ENCODE measurements at places on chromosomes 12 and 14.

DNA sequence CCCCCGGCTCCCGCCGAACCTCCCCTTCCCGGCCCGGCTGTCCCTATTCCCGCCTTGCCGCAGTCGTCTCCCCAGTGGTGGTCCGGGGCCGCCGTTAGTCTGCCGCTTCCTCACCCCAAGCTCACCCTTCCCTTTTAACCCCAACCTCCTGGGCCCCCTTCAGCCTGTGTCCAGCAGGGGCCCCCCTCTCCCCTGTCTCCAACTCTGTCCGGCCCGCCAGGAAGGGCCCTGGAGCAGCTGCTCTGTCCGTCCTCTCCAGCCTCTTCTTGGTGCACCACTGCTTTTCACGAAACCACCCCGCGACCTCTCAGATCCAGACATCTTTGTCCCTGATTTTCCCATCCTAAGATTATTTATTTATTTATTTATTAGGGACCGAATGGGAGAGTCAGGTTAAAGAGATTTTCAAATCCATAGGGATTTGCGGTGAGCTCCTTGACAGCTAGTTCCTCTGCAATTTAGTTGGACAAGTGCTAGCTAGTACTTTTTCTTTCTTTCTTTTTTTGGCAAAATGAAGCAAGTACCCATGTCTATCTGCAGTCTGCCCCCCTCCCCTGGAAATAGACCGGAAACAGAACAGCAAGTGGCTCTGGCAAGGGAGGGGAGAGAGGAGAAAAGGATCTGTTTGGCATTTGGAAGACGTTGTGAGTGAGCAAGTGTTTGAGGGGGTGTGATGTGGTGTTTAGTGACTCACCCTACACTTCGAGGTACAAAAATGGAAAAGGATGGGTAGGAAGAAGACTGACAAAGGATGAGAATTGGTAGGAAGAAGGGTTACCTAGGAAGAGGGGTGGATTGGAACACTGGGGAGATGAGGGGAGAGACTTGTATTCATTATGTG, 632 bp downstream of the UBR7 start:
- DNase-seq: no peak

DNA sequence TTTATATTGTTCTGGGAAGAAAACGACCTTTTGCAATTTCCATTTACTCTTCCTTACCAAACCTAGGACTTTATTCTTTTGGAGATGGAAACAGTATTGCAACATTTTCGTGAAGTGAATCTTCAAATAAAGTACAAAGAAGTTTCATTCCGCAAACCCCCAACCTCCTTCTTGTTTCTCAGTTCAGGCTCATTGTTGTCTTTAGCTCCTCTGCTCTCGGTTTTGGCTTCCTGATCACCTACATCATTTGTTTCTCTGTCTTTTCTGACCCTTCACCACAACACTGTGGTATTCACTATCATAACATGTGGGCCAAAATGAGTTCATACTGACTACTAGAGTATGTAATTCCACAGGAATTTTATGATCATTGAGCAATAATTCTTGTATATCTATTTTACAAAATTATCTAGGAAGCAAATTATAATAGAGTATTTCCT, 266.8 kb downstream of the ADAMTS20 start:
- DNase-seq: peak; percentile 82

DNA sequence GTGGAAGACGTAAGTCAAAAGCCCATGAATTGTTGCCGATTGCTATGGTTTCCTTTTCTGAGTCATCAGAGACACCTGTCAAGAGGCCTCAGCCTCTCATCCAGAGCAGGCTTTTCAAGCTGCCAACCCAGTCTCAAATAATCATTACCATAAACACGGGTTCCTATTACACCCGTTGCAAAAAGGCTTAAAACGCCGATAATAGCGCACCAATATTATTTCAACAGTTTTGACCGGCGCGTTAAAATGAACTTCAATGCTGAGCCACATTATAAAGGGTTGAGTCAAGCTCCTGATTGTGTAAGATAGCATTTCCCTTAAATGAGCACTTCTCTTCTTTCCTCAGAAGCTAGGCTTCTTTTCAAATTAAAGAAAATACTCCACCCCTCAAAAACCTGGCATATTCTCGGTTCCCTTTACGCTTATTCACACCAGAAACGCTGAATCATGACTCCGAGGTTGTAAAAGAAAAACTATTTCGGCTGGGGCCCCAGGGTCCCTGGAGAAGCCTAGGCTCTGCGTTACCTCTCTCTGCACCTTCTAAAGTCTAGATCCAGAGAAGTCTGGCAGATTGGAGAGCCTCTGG, 1.4 kb downstream of the TMTC1 start:
- DNase-seq: peak; percentile 65

DNA sequence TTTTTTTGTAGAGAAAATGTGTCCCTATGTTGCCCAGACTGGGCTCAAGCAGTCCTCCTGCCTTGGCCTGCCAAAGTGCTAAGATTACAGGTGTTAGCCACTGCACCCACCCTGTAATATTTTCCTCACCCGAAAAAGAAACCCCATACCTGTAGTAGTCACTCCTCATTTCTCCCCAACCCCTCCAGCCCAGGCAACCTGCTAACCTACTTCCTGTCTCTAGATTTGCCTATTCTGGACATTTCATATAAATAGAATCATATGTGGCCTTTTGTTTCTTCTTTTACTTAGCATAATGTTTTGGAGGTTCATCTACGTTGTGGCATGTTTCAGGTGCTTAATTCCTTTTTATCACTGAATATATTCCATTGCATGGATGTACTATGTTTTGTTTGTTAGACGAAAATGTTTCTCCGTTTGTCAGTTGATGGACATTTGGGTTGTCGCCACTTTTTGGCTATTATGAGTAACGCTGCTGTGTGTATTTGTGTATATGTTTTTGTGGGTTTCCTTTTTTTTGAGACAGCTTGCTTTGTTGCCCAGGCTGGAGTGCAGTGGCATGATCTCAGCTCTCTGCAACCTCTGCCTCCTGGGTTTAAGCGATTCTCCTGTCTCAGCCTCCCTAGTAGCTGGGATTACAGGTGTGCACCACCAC, 6.2 kb downstream of the ANKRD13A start:
- no peak for DNase-seq

DNA sequence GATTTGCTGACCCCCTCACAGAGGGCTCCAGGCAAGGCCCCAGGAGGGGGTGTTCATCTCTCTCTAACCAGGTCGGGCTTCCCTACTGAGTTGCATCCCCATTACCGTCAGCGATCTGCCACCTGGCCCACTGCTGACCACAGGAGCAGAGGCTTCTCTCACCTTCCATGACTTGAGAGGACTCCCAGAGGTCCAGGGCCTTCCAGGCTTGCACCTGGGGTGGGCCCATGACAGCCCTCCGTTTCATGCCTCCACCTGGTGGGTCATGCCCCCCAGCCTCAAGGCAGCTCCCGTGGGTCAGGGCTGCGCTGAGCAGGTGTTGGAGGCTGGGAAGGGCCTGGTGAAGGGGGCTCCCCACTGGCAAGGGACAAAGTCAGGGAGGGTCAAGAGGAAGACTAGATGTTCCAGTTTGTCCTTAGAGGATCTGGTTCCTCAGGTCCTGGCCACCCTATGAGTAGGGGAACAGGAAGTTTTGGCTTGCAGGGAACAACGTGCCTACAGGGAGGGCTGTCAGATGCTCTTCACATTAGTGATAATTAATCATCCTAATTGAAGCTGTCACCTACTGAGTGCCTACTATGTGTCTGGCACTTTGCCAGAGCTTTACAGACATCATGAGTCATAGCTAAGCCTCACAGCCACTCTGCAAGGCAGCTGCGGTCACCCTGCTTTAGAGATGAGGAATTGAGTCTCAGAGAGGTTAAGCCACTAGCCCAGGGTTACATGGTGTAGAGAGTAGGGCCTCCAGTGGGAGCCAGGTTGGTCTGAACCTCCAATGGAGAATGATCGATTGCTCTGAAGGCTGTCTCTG, 13.8 kb downstream of the NFKBIA start:
- no peak for DNase-seq

GRCh38 chr12:71164568-71165197, 6.9 kb upstream of the TSPAN8 start:
- no peak for DNase-seq

DNA sequence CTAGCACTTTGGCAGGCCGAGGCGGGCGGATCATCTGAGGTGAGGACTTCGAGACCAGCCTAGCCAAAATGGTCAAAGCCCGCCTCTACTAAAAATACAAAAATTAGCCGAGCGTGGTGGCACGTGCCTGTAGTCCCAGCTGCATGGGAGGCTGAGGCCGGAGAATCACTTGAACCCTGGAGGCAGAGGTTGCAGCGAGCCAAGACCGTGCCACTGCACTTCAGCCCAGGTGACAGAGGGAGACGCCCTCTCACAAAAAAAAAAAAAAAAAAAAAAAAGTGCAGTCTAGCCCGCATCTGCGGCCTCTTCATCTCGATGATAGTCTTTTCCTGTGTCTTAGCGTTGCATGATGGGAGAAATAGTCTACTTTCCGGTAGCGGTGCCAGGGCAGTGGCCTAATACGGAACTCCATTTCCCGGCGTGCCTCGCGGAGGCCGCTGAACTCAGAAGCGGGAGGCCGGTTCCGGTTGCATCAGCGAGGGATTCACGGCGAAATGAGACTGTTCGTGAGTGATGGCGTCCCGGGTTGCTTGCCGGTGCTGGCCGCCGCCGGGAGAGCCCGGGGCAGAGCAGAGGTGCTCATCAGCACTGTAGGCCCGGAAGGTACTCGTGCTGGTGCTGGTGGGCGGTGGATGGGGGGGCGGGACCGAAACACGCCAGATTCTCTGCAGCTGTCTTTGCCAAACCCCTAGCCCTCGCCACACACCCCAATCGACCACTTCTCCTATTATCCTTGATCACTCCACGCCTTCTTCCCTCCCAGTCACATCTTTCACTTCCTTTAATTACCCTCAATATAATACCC, at the start of gene MARS1:
MARS1 (plus strand) TSS at position 472 of the 805 bp plus-strand sequence; CDS start at position 495, 23 bp downstream.
- peak; percentile 90 for DNase-seq

DNA sequence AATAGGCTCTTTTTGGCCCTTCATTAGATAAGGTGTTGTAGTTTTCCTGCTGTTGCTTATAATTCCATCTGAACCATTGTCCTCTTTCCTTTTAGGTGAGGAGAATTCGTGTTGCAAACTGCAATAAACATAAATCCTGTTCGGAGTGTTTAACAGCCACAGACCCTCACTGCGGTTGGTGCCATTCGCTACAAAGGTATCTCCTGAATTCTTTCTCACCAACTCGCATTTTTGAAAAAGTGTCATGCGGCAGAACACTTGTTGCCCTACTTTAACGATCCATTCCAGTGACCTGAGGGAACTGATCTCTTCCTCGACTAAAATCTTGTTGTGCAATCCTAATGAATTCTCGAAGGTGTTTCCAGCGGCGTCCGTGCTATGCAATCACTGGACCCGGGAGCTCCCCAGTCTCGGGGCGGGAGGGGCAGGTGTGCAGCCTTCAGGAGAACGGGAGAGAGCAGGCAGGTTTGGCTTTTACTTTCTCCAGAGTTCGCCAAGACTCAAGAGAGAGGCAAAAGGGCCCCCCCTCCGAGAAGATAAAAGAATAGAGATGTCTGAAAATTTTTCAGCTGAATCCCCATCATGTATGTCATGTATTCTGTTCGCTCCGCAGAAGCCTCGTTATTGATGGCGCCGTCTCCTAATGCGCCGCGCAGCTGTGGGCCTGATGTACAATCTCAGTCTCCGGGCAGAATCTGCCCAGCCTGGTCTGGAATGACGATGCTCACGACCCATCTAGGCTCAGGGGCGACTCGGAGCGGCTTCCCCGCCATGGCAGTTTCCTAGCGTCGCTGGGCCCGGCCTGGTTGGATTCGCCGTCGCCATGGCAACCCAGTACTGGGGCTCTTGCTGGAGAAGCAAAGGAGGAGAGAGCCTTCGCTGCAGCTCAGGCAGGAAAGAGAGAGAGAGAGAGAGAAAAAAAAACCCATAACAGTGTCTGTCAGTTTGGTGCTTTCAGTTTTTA, 38.2 kb downstream of the PLXNC1 start:
- DNase-seq: no peak

- no peak for DNase-seq
These were observed 7.9 kb downstream of the EMP1 start for GRCh38 chr12:13204428-13204827.

DNA sequence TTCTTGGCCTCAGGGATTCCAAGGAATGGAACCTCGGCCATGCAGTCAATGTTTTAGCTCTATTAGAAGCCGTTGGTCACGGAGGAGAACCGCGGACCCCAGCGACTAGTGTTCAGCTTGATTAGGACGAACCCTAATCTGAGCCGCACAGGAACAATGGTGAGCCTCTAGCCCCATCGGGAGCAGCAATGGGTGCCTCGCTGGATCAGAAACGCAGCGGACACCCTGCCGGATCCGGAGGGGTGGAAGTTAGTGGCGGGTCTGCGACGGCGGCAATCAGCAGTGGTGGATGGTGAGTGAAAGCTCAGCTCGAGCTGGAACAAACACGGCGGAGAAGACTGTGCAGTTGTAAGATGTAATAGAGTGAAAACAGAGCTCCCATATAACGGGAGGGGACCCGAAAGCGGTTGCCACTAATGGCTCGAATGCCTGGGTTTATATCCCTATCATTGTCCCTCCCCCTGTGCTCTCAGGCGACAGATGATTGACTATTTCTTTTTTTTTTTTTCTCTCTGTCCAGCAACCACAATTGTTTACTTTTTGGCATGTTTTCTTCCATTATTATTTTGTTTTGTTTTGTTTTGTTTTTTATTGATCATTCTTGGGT, 127.7 kb downstream of the ZNF664 start:
- no peak for DNase-seq

DNA sequence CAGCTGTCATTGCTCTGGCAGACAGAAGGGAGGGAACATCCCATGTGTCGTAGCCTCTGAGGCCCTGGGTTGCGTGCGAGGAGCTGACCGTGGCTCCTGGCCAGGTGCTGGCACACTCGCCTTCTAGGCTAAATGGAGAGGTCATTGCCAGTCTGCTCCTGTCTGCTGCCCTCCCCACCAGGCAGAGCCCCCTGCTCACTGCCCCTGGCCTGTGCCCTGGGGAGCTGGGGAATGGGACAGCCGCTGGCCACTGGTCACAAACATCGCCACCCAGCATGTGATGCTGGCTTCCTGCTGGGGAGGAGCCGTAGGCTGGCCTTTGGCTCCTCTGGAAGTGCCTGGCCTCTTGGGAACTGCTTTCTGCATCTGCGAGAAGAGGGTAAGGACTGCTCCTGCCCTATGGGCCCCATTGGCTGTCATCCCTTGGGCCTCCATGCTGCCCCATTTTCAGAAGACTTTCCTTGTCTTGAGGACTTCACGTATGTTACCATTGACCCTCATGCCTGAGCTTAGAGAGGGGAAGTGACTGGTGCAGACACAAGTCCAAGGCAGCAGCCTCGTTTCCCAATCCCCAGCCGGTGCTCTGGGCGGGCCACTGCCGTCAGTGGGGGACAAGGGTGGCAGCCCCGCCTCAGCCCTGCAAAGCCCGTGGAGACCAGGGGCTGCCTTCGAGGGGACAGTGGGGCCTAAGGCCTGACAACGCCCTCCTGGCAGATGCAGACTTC, 2.0 kb upstream of the TNFAIP2 start:
- DNase-seq: no peak

DNA sequence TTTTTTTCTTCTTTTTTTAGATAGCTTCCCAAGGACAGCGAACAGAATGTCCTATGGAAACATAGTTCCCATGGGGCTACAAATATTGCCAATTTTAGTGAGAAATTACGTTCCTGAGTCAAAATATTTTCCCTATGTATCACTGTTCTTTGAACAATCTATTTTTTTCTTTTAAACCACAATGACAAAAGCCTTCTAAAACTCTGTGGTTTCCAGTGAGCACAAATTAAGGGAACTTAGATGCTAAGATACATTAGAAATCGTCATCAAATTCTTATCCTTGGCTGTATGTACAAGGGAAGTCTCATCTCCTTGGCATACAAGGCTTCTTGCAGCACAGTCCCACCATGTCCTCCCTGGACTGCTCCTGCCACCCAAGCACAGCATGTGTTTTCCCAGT, 17.9 kb downstream of the CPM start:
- DNase-seq: peak; percentile 86

Data from HS-5 (cell line).